ENCODE measurements at places on chromosomes 1 and 21.

DNA sequence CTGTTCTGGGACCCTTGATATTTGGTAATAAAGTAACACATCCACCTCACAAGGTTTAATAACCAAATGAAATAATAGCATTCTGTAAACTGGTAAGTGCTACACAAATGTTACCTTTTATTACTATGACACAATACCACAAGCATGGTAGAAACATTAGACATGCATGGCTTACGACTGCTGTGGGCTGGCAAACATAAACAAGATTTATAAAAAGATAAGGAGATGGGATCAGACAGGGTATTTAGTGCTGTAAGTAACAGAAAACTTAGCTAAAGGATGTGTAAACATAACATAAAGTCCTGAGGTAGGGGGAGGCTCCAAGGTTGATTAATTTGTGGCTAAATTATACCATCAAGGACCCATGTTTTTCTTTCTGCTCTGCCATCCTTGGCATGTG lies 212.6 kb downstream of the BARHL2 start:
- no peak for DNase-seq

DNA sequence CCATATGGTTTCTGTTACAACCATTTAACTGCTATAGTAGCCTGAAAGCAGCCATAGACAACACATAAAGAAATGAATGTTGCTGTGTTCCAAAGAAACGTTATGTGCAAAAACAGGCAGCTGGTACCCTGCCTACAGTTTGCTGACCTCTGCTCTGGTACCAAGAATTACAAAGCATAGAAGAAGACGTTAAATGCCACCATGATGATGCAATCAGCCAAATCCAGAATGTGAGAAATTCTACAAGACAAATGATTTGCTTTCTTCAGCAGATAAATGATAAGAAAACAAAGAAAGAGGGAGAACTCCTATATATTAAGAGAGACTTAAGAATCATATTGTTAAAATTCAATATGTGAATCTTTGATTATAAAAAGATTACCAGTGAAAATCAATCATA lies 97.8 kb upstream of the PDE4B start:
- no peak for DNase-seq

DNA sequence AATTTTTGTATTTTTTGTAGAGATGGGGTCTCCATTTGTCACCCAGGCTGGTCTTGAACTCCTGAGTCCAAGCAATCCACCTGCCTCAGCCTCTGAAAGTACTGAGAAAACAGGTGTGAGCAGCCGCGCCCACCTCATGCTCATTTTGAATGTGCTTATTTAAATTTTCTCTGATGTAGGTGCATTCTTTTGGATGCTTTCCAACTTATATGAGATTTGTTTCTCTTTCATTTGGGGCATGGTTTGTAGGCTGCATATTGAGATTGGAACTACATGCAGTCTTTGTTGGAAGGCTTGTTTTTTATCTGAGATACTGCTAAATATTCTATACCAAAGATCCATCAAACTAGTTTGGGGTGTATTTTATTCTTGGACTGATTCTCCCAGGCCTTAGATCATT lies 81.0 kb upstream of the IVNS1ABP start:
- no peak for DNase-seq

- no peak for DNase-seq
These were observed 29.7 kb upstream of the RIPK4 start for GRCh38 chr21:41796476-41797080.

DNA sequence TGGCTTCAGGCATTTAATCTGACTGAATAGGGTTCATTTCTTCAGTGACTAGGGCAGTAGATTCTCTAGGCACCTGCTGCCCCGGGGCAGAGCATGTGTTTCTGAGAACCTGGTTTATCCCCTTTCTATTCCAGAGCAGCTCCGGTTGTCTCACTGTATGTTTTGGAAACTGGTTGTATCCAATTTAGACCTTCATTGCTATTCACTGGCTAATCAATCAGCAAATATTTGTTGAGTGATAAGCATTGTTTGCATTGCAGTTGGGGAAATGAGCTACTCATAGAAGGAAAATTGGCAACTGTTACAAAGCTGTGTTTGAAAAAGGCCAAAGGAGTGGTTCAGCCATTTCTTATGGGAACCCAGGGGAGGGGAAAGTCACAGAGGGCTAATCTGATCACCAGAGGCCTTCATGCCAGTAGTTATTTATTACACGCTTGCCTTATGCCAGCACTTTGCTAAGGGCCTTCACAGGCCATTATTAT lies 2.9 kb downstream of the QSOX1 start:
- DNase-seq, result no peak

DNA sequence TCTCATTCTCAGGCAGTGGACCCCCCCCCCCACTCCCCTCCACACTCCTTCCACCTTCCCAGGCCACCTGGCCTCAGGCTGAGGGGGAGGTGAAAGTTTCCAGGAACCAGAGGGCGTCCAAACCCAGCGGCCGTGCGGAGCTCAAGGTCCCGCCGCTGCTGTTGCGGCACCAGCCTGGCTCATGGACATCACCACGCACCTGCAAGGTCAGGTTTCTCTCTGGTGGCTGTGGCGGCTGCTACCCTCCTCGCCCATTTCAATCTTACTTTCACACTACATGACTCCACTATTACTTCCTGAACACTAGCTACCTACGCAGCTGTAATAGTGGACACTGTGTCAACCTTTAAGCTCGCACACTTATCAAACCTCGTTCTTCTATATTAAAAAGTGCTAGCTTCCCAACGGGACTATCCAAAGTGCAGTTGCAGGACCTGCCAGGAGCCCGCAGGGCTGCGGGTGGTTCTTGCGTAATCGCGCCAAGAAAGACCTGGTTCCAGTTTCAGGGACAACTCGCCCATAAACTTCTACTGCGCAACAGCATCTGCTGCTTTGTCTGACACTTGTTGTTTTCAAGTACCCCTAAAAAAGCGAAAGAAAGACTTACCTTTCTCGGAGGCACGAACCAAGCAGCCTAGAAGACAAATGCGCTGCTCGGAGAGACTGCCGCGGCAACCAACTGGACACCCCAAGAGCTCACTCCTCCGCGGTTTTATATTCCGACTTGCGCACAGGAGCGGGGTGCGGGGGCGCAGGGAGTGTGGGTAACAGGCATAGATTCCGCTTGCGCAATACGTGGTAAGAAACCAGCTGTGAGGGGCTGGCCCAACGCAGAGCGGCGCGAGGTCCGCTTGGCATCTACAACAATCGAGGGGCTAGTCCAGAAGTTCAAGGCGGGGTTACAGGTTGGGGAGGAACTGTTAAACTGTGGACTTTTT lies at the start of gene DIRAS3:
TSS of gene DIRAS3 (minus strand) at position 687 of the 938 bp plus-strand sequence. CDS start 3,330 bp downstream, outside the sequence.
- DNase-seq, result no peak

- no peak for DNase-seq
These were observed 21.1 kb downstream of the SNAP47 start for GRCh38 chr1:227756172-227756959.

- no peak for DNase-seq
These were observed 64.2 kb downstream of the PIK3CD start for GRCh38 chr1:9715536-9716226.

DNA sequence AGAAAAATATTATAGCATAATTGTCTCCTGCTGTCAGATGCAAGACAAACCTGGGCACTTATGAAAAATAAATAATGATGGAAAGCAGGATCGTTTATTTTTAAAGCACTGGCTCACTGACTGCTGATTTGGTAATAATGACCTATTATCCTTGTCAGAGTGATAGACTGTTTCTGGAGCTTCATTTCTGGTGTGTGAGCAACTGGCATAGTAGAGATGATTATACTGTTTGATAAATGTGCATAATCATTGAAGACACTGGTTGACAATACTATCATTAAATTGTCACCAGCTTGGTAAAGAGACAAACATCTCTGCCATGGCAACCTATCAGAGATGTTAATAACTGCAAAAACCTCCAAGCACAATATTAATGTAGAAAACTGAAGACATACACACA lies 179.9 kb upstream of the ZNF644 start:
- DNase-seq, result no peak

DNA sequence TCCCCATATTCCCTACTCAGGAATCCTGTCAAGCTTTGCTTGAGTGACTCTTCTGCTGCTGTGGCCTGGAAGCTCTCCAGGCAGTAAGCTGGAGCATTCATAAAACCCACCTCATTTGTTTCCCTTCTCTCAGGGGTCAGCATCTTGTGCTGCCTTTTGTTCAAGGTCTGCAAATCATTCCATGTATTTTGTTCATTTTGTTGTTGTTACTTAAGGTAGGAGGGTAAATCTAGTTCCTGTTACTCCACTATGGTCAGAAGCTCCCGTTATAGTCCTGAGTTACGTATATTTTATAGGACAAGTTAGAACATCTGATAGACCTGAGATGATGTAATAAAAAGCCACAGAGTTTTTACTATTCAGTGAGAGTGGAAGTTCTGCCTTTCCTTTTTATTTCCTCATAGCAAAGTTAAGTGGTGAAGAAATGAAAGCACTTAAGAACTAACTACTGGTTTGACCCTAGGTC lies 9.9 kb downstream of the SYNJ1 start:
- DNase-seq, result no peak

DNA sequence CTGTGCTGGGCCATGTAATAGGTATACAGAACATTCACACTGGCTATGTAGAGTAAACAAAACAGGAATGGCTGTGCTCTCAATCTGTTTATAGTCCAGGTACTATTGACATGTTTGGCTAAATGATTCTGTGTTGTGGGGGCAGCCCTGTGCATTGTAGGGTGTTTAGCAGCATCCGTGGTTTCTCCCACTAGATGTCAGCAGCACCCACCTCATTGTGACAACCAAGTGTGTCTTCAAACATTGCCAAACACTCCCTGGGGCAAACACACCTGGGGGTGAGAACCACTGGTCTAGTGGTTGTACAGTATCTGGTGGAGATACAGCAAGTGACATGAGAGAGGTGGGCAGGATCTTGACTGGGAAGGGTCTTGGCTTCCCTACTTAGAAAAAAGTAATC lies 80.4 kb upstream of the SPATA6 start:
- DNase-seq, result no peak

DNA sequence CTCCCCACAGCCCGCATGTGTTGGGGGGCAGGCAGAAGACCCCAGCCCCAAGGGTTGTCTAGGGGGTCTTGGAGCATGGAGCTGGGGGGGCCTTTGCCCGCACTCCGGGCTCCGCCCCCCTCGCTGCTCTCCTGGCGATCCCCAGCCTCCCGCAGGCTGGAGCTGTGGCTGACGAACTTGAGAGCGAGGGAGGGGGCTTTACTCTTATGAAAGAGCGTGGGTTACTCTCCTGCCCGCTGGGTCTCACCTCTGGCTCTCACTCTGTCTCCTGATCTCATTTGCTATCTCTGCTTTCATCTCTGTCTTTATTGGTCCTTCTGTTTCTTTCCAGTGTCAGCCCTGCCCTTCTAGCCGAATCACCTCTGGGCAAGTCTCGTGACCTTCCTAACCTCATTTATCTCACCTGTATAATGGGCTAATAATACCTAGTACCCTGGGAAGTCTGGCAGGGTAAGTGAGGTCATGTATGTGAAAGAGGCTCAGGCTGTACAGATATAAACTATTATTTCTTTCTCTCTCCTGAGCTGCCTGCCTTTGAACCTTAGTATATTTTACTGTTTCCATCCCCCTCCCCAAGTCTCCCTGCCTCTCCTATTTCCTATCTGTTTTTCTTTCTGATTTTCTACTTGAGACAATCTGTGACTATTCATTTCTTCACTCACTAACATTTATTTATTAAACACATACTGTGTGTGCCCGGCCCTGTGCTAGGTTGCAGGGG lies 731 bp downstream of the EFNA4 start:
- no peak for DNase-seq
